ENCODE measurements at places on chromosomes 11 and 22. TPM values are rescaled to one million over a fixed set of nuclear protein-coding genes. Genes with fewer than 3 reads are reported as not detected.

DNA sequence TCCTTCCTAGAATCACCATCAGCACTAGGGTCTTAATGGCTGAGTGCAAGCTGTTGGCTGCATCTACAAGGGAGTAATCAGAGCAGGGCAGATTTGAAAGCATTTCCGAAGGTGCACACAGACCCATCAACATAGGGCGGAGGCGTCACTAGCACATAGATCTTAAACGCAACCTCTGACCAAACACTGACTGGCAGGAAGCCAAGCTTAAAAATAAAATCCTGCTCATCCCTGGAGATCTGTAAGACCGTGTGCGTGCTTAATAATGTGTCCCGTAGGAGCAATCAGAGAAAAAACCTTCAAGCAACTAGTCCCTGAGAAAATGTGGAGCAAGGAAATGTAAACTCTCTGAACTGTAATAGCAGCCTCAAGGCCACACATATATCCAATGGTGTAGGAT lies 470.5 kb downstream of the ETS1 start:
- no peak for DNase-seq
- H3K4me1 ChIP-seq, result peaks cover 1% of the 10 kb centered on the region
- no peak overlapping the region for H3K4me3 ChIP-seq

The PRDX5 gene
- 225 TPM for total RNA-seq

DNA sequence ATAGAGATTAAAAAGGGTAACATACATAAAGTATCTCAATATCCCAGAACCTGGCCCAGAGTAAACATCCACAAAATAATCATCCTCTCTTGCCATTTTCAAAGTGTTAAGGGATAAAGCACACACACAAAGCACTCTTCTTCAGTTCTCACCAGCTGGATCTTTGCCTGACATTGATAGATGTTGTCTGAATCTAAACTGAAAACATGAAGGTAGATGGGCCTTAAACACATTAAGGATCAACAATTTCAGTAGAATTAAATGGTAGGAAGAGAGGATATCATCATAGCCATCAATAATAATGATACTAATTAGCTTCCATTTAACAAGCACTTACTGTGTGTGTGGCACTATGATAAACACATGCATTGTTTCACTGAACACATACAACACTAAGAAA lies 261.1 kb downstream of the OPCML start:
- H3K4me1 ChIP-seq, result no peaks in the 10 kb centered on the region
- no peaks in the 10 kb centered on the region for H3K36me3 ChIP-seq
- DNase-seq, result no peak
- no peaks in the 10 kb centered on the region for H3K27me3 ChIP-seq
- H3K4me3 ChIP-seq, result no peak overlapping the region

- no peaks in the 10 kb centered on the region for H3K27me3 ChIP-seq
- no peak overlapping the region for H3K4me3 ChIP-seq
- H3K27ac ChIP-seq, result no peak overlapping the region
- no peak for DNase-seq
Observed at GRCh38 chr11:74691755-74692154, 39.5 kb downstream of the CHRDL2 start.

The SOX10 gene
- total RNA-seq, result not detected

DNA sequence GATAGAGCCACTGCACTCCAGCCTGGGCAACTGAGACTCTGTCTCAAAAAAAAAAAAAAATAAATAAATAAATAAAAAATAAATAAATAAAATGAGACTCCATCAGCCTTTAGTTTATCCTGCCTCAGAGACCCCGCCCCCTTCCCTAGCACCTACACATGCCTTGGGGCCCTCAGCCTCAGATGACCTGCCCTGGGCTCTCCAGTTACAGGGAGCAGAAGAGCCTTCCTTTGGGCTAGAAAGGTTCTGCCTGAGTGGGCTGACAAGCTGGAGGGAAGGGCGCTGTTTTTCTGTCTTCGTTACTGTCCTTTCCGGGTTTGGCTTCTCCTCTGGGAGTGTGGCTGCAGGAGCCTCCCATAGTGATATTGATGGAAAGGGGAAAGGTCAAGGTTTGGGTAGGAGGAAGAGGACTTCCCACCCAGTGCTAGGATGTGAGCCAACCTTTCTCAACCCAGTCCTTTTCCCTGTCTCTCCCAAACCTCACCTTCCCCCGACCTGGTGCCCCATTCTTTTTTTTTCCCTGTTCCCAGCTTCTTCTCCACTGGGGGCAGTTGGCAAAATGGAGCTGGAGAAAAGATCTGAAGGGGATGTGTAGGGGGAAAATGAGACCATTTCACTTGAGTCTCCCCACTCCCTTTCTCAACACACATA lies 1.5 kb upstream of the SF3B2 start:
- H3K4me1 ChIP-seq, result peaks cover 4% of the 10 kb centered on the region
- no peak overlapping the region for H3K4me3 ChIP-seq
- H3K27ac ChIP-seq, result no peak overlapping the region

DNA sequence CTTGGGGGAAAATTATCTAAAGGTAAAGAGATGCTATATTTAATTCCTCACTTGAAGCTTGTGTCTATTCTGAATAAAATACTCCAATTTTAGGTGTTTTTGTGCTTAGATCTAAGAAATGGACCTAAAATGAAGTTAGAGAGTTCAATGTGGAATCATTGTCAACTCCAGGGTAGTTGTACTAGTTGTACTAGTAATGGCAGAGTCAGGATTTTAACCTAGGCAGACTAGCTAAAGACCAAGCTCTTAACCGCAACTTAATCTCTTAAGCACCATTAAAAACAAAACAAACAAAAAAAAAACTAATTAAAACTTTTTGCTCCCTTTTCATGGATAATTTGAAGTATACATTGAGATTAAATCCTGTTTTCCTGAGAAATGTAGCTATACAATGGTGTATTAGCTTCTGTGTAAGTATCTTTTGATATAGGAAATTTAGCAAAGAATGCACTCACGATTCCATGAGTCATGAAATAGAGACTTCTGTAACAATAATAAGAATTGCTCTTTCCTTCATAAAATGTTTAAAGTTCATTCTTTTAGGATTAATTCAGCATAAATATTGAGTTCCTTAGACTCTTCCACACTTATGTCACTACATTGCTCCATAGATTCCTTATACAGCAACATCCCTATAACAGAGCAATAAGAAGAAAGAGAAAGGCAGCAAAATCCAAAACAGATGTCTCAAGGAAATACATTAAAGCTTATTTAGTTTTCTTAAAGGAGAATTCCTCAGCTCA lies 26.5 kb upstream of the SOX6 start:
- H3K36me3 ChIP-seq, result no peaks in the 10 kb centered on the region
- no peak for DNase-seq
- H3K27me3 ChIP-seq, result no peaks in the 10 kb centered on the region
- no peaks in the 10 kb centered on the region for H3K4me1 ChIP-seq

The IFITM1 gene
- total RNA-seq, result 391 TPM

Data from ovary (tissue), 10 donors.